ENCODE measurements at places on chromosomes 3 and 15.

DNA sequence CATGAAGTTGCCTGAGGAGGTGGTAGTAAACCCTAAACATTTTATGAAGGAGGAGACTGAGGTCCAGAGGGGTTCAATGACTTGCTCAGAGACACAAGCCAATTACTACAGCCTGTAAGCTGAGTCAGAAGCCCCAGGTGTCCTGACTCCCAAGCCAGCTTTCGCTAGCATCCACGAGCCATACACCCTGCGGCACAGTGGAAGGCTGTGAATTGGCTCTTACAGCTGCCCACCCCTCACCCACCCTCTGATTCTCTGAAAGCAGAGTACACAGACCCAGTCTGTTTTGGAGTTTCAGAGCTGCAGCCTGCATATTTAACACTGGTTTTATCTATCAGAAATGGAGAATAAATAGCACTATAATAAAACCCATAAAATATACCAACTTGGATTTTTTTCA, 253.4 kb downstream of the IGSF11 start:
- DNase-seq, result no peak

DNA sequence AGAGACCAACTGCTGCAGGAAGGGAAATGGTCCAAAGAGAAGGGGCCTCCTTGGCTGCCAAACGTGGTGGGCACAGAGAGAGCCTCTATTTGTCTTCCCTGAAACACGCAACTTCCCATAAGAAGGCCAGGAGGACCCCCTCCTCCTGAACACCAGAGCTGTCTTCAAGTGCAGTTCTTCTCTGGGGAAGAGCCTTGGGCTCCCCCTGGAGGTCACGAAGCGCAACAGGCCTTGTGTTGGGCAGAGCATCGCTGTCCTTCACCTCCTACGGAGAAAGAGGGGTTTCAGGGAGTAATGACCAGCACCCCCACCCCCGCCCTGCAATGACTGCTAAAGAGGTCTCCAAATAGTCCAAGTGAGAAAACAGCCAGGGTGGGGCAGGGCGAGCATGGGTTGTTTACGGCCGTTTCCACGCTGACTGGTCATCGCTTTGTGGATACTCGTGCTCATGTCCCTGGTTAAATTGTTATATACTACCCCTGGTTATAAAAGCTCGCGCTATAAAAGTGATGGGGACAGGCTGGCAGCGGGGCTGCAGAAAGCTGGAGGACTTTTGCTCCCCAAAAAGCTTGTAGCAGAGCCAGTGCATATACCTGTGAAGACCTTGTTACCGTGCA, 397.5 kb upstream of the ATP10A start:
- peak; percentile 39 for DNase-seq

GRCh38 chr15:84634228-84634837, 19.8 kb downstream of the WDR73 start:
- DNase-seq, result no peak

- DNase-seq, result no peak
Observed at GRCh38 chr3:33426068-33426467, 14.1 kb downstream of the UBP1 start.

DNA sequence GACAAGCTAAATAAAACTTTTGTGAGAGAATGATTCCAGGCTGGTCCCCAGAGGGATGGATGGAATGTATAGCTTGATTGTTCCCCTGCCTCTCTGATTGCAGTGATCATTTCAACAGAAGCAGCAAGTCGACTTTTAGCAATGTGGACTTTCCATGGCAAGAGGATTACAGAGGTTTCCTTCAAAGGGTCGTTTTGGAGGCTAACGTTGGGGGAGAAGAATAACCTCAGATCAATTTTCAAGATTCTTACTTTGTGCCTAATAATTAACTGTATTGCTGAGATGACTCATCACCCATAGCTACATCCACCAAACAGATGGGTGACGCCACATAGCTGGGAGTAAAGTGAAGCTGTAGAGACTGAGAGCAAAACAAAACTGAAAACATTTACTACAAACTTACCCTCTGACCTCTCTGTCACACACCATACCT, 79.9 kb downstream of the GTPBP8 start:
- DNase-seq, result no peak

GRCh38 chr15:60937278-60937677, 291.8 kb downstream of the RORA start:
- no peak for DNase-seq

DNA sequence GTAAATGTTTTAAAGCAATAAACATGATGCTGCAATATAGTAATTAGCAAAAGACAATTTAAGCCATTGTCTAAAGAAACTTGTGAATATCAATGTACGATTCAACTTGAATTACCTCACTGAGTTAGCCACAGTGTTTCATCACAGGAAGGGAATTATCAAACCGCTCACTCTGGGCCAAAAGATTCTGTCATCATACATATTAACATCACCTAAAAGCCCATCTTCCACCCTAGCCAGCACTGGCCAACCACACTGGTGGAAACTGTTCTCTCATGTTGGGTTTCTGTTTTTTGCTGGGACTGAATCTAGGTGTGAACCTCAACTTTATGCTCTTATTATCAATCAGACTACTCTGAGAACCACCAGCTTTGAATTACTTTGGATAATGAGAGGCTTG, 497.7 kb upstream of the THBS1 start:
- DNase-seq, result peak; percentile 8

DNA sequence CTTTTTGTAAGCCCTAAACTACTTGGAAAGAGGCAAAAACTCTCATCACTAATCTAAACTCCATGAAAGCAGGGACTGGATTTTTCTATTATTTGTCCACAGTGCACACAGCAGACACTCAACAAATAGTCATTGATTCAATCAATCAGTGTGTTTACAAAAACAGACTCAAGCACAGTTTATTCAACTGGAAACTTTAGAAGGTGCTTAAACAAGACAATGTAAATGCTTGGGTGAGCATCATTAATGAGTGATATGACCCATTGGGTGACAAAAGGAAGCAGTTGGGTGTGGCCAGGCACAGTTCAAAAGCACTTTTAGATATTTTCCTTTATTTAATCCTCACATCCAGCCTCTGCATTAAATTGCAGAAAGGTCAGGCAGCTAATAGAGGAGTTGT, 32.0 kb upstream of the PPP4R2 start:
- DNase-seq, result no peak

- no peak for DNase-seq
Observed at GRCh38 chr3:184241447-184242296, 7.1 kb downstream of the ALG3 start.

DNA sequence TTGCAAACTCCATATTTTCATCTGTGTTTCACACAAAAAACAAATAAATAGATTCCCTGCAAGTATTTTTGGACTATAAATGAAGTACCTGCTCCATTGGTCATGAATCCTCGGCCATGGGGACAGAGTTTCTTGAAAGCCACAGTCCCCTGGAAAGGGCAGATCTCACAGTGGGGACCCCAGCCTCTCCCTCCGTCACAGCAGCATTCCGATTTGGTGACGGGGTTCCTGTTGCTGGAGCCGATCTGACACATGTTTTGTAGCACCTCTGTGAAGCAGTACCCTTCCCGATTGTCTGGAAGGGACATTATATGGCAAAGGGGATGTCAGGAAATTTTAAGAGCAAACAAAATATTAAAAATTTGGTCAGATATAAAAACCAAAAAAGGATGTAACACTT, 96.2 kb downstream of the DUT start:
- no peak for DNase-seq

DNA sequence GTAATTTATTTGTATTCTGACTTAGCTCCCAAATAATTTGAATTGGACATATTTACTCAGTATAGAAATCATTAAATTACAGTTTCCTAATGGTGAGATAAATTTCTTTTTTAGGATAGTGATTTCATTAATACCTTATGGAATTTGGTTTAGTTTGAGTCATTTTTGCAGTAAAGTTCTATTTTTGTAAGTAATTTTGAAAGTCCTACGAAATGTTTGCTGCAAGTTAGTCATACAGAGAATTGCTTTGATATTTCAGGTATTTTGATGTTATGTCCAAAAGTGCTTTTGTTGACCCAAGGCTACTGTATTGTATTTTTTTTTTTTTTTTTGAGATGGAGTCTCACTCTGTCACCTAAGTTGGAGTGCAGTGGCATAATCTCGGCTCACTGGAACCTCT, 41.7 kb downstream of the TCF12 start:
- no peak for DNase-seq

- peak; percentile 20 for DNase-seq
Observed at GRCh38 chr3:186261638-186262037, 100.4 kb downstream of the DGKG start.

- DNase-seq, result no peak
Observed at GRCh38 chr3:126995926-126996512, 13.1 kb downstream of the PLXNA1 start.

GRCh38 chr3:141425523-141426233, 57.4 kb downstream of the ZBTB38 start:
- no peak for DNase-seq

DNA sequence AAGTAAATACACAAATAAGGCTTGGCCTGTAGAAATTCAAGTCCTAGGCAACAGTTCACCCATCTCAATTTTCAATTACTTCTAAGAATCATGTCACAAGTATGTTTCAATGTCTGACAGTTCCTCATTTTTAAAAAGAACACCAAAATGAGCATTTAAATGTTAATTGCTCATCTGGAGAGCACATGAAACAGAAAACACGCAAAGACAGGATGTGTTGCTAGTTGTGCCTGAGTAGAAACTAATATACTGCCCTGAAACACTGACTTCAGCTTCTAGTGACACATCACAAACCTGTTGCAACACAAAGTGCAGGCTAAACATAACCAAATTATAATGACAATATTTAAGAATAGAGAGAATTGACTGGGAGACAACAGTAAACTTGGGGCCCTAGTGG, 167.3 kb upstream of the THBS1 start:
- DNase-seq, result peak; percentile 28

DNA sequence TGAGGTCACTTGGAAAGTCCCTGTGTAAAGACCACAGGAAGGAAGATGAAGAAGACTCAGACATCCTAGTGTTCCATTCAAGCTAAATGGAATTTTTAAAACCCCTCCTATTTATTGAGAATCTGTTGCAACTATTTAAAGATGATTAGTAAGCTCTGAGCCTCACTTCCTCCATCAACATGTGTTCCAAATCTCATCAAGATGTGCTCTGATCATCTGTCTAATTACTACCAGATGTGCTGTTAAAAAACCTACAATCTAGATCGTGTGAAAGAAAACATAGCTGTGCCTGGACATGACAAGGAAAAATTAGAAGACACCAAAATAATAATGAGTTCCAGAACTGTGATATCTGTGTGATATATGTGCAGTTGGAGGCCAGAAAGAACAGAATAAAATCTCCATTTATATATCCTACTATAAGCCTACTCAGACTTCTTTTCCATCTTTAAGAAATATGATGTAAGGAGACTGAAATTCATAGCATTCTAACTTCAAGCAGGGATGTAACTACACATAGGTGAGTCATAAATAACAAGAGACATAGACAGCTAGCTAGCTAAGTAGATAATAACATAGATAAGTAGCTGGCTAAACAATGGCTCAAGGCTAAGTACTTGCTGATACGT, 7.8 kb downstream of the XPC start:
- no peak for DNase-seq

GRCh38 chr3:32596282-32596908, 25.7 kb upstream of the DYNC1LI1 start:
- no peak for DNase-seq

DNA sequence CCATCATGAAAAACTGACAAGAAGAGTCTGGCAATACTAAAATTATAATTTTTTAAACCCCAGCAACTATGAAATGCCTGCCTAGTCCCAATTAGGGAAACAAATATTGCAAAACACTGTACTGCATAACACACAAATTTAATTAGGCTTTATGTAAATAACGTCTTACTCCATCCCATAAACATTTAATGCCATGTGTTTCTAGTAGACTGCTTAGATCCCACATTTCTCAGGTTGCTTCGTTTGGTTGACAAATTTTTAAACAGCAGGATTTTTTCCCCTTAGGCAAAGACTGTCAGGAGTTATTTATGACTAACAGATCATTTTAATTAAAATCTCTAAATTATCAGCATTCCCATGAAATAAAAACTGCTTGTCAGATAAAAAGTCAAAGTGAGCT, 29.9 kb downstream of the EIF2AK4 start:
- DNase-seq, result no peak

- DNase-seq, result no peak
Observed at GRCh38 chr3:173799060-173799816, 401.7 kb downstream of the NLGN1 start.

DNA sequence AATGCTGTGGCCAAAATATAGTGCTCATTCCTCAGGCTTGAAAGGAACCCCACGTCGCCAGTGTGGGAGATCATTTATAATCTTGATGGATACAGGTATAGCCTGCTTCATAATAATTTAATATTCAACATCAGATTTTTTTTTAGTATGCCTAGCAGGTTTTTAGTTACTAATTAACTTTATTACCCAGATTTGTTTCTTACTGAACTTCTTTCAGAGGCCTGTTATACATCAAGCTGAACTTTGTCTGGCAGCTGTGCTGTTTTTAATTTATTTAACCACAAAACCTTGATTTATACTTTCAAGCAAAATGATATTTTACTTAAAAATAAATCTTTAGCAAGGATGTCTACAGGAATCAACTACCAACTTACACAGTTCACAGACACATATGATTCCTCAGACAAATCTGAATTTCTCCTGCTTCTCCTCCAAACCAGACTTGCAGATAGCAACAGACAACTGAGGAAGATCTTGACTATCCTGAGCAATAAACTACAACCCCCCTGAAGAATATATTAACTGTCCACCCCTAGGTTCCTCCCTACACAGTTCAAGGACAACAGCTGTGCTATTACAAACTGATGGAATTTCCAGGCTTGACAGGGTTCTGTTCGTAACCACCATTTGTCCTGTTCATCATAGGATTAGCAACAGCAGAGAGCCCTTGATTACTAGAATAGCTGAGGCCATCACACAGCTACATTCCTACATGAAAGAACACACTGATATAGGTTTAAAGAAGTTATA, 610 bp downstream of the MAP4 start:
- no peak for DNase-seq

GRCh38 chr3:172289583-172289982, 158.7 kb downstream of the GHSR start:
- DNase-seq, result no peak

- no peak for DNase-seq
Observed at GRCh38 chr15:87633525-87633924, 623.0 kb downstream of the NTRK3 start.

Measured in activated CD4-positive, alpha-beta T cell treated with anti-CD3 and anti-CD28 coated beads, Interleukin-2, Interleukin-6, amounts not matched to agents 100 ng/mL and 50 ng/mL, durations not matched to agents 16 hours and 8 hours (primary cell).